ENCODE measurements at places on chromosomes 5 and 9. TPM values are rescaled to one million over a fixed set of nuclear protein-coding genes. Genes with fewer than 3 reads are reported as not detected.

GRCh38 chr9:113894166-113894565 is 18.1 kb downstream of the ZNF618 start:
- no peak for DNase-seq

DNA sequence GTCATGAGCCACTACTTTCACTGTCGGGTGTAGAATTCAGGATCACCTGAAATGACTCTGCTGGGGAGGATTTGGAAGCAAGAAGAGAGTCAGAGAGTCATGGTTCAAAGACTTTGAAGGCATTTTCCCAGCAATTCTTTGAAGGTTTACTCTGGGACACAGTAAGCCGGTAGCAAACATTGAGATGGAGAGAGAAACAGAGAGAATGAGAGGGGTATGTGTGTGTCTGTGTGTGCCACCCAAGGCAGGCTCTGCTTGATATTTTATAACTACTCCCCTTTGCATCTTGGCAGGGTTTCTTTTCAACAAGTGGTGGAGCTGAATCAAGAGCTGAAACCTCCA is 89.8 kb downstream of the ANKRD55 start:
- DNase-seq, result no peak

DNA sequence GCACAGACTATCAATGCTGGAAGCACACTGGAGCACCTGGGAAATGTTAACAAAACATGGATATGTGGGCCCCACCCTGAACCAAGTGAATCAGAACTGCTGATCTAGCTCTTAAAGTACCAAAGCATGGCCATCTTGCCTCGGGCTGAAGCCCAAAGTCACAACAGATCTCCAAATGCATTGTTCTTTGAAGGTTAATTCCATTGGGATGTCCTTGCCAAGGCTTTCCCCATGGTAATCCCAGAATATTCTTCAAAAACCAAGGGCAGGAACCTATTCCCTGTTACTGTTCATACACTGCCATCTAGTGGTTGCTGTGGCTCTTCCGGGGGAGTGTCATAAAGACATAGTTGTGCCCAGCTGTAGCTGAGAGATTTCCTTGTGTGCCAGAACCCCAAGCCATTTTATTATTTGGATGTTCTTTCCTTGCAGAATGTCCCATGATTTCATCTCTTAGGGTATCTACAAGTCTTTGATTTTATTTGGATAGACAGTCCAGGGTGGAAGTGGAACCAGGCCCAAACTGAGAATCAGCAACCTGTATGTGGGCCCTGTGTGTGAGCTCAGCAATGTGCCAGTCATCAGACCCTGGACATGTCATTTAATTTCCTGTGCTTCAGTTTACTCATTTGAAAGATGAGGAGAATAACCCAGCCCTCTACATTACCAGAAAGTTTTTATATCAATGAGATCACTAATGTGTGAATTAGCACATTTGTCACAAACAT is 290.0 kb downstream of the ACTL7B start:
- peak; percentile 89 for DNase-seq

DNA sequence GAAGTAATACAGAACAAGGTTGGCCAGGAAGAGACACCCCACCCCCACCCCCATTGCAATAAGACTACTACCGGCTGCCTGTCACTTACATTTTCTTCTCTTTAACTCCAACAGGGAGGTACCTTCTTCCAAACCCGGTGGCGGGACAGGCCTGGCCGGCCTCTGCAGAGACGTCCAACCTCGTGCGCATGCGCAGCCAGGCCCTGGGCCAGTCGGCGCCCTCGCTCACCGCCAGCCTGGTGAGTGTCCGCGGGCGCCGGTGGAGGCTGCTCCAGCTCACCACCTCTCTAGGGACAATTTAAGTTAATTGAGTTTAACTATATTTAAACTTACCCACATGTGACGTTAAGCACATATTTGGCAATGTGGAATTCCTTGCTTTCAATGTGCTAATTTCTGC is 192.4 kb downstream of the MAST4 start:
- no peak for DNase-seq

GRCh38 chr5:14771189-14771588 is 100.4 kb downstream of the ANKH start:
- DNase-seq, result no peak

GRCh38 chr9:91714874-91715615 is 235.0 kb downstream of the ROR2 start:
- DNase-seq, result no peak

DNA sequence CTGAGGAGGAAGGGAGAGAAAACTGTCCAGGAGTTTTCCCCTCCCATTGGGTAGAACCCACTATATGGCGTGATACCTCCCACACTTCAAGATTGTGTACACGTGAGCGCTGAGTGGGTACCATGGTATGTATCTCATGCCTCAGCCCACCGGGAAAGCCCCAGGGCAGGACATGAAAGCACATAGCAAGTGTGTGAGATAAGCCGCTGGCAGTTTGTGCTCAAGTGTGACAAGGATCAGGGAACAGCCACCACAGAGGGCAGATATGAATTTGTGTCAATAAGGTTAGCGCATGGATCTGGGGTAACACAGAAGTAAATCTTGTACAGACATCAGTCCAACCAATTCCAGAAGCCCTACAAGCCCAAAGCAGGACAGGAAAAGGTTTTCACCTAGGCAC is 42.6 kb upstream of the NAA35 start:
- DNase-seq, result peak; percentile 35

DNA sequence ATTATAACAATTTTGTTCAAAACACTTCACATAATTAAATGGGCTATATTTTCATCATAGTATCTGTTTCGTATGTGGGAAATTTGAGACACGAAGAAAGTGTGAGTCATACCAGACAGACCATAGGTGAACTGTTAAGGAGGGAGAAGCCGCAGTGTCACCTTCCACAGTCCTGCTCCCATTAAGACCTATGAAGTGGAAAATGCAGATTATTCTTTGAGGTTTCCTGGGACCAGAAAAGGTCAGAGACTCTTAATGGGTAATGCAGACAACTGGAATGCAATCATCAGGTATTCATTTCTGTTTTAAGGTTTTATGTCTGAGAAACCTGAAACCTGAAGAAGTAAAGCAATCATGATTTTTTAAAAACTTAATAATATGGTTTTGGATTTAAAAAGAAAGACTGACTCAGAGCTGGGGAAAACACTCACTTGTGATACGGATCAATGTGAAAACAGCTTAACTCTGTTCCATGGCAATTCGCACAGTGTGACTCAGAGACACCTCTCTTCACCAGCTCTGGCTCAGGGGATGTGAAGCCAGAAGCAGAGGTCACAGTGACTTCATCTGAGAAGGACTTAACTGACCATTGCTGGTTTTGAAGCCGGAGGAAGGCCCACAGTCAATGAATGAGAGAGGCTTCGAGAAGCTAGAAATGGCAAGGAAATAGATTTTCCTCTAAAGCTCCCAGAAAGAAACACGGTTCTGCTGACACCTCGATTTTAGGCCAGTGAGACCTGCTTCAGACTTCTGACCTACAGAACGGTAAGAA is 17.2 kb upstream of the GCNT1 start:
- DNase-seq, result no peak

DNA sequence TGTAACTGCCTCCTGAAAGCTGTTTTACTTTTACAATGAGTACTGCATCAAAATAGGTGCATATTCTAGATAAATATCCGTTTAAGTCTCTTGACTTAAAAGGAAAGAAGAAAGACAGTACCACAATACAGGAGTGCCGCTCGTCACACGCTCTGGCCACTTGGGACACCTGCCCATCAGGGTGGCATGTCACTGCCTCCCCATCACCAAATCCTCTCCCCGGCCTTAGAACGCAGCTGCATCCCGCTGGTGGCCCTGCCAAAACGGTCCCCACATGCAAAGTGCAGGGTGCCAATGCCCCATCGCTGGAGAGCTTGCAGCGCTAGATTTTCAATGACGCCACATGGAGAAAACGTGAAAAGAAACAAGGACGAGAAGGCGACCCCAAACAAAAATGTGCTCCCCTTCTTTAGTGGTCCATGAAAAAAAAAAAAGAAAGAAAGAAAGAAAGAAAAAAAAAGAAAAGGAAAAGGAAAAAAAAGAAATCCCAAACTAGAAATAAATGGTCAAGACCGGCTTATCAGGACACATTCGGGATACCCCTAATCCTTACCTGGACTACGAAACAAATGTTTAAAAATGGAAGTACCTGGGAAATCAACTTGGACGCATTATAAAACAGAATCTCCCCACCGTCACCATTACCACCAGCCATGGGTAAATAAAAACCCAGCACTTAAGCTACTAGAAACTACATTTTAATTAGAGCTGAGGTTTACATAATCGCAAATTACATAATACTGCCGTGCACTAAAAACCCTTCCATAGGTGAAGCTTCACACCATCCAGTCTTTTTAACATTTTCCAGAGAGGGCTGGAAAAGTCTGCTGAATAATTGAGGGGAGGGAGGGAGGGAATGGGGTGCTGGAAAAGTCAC is 1.0 kb downstream of the ANKH start:
- no peak for DNase-seq

DNA sequence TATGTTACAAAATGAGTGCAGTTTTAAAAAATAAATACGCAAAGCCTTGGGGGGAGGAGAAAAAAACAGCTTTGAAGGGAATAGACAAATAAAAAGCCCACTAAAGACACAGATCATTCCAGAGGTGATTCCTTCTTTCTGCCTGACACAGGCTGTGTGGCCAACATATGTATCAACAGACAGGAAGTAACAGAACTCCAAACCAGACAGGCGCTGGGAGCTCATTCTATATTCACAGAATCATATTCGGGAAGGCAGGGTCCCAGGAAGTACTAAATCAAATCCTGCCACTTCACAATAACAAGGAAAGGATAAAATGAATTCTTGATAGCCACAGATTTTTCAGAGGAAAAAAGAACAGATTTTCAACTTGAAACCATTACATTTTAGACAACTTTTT is 62.1 kb downstream of the SEMA5A start:
- DNase-seq, result no peak

GRCh38 chr9:92711146-92711545 is 41.2 kb upstream of the IPPK start:
- no peak for DNase-seq

GRCh38 chr5:139394654-139395566 is at the start of gene PROB1:
TSS of gene PROB1 (minus strand) at chr5:139395104. CDS start at chr5:139395081, 23 bp downstream.
- DNase-seq, result no peak

GRCh38 chr9:70232476-70232875 is 26.3 kb upstream of the SMC5 start:
- no peak for DNase-seq

DNA sequence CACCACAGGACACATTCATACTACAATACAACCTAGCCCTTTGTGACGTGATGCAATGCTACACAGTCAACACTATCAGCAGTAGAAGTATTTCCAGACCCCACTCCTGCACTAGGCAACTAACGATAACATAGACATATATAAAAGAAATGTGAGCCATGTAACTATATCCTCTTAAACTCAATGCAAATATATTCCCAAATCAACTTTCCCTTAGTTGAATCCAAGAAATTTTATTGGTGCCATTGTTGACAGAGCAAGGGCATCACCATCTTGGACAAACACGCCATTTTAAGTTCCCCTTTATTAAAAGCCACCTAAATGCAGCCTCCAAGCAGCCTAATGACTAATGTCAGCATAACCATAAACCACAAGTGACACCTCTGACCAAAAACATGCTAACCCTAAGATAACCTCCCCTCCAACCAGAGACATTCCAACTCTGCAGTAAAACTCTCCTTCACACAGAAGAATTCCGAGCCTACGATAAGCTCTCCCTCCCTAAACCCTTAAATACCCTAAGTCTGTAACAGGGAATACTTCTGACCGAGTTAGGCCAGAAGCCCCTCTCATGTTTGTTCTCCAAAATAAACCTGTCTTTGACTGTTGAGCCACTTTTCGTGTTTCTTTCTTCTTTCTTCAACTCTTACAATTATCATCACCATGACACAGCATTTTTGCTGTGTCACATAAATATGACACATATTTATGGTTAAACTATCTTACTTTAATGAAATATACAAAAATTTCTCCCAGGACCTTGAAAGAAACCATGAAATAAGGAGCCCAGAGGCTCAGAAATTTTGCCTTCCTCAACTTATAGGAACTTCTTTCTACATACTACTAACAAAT is 1497.8 kb downstream of the EFNA5 start:
- DNase-seq, result no peak

DNA sequence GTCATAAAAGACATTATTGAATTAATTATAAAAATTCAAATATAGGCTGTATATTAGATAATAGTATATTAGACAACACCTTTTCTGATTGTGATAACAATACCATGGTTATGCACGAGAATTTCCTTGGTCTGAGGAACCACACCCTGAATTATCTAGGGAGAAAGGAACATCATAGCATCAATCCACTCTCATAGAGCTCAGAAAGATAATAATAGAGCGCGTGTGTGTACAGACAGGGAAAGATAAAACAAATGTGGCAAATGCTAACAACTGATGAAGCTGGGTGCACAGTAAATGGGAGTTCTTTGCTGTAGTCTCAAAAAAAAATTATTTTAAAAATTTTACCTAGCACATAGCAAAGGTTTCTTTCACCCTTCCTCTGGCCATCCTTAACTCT is 143.5 kb downstream of the CDK5RAP2 start:
- DNase-seq, result no peak

Gene FBLL1
- 0.95 TPM for polyA plus RNA-seq

Gene ZDHHC11B
- 33.6 TPM for polyA plus RNA-seq

Gene GPR151
- not detected for polyA plus RNA-seq
